ENCODE measurements at places on chromosomes 13 and 19. TPM values are rescaled to one million over a fixed set of nuclear protein-coding genes. Genes with fewer than 3 reads are reported as not detected.

DNA sequence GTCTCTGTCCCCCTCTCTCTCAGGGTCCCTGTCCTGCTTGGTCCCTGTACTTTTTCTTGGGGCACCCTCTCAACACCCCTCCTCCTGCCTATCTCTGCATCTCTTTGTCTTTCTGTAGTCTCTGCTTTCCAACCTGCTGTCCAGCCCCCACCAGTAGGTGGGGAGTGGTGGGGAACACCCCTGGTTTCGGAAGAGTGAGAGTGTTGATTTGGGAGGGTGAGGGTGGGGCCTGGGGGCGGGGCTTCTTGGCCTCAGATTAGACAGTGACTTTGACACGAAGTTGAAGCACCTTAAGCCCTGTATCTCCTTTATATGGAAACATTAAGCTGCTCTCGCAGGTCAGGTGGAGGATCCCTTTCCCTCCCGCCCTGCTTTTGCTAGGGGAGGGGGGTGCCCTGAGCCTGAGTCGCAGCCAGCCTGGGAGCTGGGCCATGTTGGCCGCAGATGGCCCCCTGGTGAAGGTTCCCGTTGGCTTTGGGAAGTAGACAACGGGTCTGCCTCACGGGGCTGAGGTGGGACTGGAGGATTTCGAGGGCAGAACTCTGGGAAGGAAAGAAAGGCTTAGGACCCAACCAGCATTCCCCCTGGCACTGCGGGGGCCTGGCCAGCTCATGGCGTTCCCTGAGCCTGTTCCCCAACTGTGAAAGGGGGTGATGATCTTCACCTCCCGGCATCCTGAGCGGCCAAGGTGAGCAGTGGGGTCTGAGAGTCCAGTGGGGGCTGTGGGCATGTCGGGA, at the start of gene KCNJ14:
Gene KCNJ14, plus strand, starts transcription at position 404 of the 737 bp plus-strand sequence. CDS start 6,151 bp downstream, outside the sequence.
- H3K27me3 ChIP-seq = no peaks in the 10 kb centered on the region
- H3K36me3 ChIP-seq = peaks cover 25% of the 10 kb centered on the region
- H3K4me3 ChIP-seq = no peak within 1 kb of the TSS
- H3K27ac ChIP-seq = no peak within 1 kb of the TSS

Gene CCDC194
- total RNA-seq = 0.50 TPM

Gene COX6B1
- total RNA-seq = 191 TPM

GRCh38 chr19:47305309-47305751, 4.3 kb upstream of the C5AR1 start:
- H3K4me1 ChIP-seq = no peaks in the 10 kb centered on the region
- H3K27ac ChIP-seq = peak overlapping the region; percentile 40
- H3K4me3 ChIP-seq = no peak overlapping the region
- H3K36me3 ChIP-seq = no peaks in the 10 kb centered on the region

DNA sequence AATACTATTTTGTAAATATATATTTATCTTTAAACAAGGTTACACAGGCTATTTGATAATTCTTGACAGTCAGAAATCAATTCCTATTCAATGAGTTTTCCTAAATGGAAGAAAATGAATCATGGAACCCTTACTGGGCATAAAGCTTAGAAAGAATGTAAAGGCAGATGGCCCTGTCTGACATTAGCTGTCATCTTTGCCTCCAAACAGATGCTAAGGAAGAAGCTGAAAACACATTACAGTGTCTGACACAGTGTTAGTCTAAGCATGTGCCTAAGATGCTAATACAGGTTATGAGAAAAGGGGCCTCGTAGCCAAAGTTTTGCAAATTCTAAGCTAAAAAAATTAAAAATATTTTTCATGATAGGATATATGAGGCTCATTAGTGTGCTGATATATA, 112.8 kb downstream of the ITGBL1 start:
- H3K36me3 ChIP-seq = no peaks in the 10 kb centered on the region
- H3K27ac ChIP-seq = no peak overlapping the region
- H3K4me1 ChIP-seq = no peaks in the 10 kb centered on the region

- H3K4me3 ChIP-seq = peak within 1 kb of the TSS; percentile 64
- no peaks in the 10 kb centered on the region for H3K36me3 ChIP-seq
- peaks cover 5% of the 10 kb centered on the region for H3K4me1 ChIP-seq
Observed at GRCh38 chr19:55624109-55625003, at the start of gene ZNF784. TSS of gene ZNF784 (minus strand) at chr19:55624566. CDS start at chr19:55624561, 5 bp downstream.

- H3K36me3 ChIP-seq = peaks cover under 1% of the 10 kb centered on the region
- no peaks in the 10 kb centered on the region for H3K27me3 ChIP-seq
- H3K27ac ChIP-seq = no peak overlapping the region
Observed at GRCh38 chr19:335072-335471, 9.5 kb downstream of the MIER2 start.

DNA sequence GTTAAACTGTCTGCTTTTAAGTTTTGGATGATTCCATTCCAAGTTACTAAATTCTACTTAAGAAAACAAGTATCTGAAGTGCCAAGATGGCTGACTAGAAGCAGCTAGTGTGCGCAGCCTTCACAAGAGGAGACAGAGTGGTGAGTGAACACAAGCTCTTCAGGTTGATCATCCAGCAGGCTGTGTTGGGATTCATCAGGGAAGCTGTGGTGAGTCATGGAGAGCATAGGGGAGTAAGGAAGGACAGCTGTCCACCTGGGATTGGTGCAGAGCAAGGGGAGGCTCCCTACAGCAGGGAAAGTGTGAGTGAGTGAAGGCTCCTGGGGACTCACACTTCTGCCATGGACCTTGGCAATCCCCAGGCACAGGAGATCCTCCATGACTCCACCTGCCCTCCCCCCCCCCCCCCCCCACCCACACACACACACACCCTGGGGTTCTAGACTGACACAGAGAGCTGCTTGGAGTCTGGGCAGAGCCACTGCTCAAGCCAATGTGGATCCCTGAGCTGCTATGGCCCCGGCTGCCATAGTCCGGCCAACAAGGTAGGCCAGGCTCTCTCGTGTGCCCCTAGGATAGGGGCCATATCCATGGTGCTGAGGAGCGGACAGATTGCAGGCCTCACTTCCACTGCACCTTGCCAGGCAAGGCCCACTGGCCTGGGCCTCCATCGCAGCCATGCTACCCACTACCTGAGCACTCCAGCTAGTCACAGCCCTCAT, 23.5 kb downstream of the SLC25A15 start:
- peaks cover 35% of the 10 kb centered on the region for H3K36me3 ChIP-seq
- peak overlapping the region; percentile 2 for H3K27ac ChIP-seq
- no peak overlapping the region for H3K4me3 ChIP-seq
- DNase-seq = no peak
- no peaks in the 10 kb centered on the region for H3K27me3 ChIP-seq

Gene ATP8B3
- 3.1 TPM for total RNA-seq

Gene KIR3DL2
- not detected for total RNA-seq

DNA sequence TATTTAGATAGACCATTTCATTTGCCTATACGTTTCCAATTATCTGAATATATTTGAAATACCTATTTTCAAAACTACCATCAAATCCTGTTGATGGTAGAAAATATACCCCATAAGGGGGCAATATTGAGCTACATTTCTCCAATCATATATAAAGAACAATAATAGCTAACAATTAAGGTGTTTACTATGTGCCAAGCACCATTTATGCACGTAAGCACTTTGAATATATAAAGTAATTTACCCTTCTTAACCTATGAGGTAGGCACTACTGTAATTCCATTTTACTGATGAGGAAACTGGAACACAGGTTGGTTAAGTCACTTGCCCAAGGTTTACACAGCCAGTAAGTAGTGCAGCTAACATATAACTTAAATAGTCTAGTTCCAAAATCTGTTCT, 79.2 kb downstream of the UBL3 start:
- H3K4me1 ChIP-seq = no peaks in the 10 kb centered on the region
- peaks cover 7% of the 10 kb centered on the region for H3K36me3 ChIP-seq
- no peak for DNase-seq
- no peak overlapping the region for H3K27ac ChIP-seq

- DNase-seq = no peak
- H3K27me3 ChIP-seq = no peaks in the 10 kb centered on the region
- H3K4me3 ChIP-seq = no peak overlapping the region
- H3K4me1 ChIP-seq = no peaks in the 10 kb centered on the region
Observed at GRCh38 chr13:35994131-35994966, 136.8 kb downstream of the DCLK1 start.

Gene ATXN8OS
- not detected for total RNA-seq

Gene ZNF382
- 3.8 TPM for total RNA-seq

Gene ATP1A3
- total RNA-seq = 0.08 TPM

DNA sequence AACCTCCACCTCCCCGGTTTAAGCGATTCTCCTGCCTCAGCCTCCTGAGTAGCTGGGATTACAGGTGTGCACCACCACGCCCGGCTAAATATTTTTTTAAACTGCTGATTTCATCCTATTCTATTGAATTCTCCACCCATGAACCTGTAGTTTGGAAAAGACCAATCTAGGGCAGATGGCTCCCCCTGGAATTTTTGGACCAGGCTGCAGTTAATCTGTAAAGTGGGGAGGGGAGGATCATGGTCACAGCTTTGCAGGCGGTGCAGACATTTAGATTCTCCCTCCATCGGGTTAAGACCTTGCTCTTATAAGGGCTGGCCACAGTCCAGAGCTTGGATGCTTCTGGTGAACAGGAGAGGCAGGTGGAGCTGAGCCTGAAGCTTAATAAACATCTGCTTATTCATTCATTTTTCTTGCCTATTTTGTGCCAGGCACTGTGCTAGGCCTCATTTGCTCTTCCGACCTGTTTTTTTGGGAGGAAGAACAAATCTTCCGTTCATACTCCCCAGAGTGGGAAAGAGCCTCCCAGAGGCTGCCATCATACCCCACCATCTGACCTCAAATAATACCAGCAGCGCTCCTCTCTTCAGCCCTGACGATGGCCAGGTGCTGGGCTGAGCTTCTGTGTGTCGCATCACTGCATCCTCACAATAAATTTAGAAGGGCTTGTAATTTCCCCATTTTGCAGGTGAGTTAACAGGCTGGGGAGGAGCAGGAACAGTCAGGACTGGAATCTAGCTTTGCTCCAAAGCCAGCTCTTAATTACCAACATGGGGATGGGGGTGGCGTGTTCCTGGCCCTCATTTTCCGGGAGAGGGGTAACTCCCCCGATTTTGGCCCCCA, 902 bp upstream of the CCDC106 start:
- H3K4me1 ChIP-seq = peaks cover 46% of the 10 kb centered on the region
- no peak for DNase-seq
- H3K36me3 ChIP-seq = no peaks in the 10 kb centered on the region
- H3K27ac ChIP-seq = peak overlapping the region; percentile 86
- peak overlapping the region; percentile 66 for H3K4me3 ChIP-seq
- H3K27me3 ChIP-seq = no peaks in the 10 kb centered on the region

DNA sequence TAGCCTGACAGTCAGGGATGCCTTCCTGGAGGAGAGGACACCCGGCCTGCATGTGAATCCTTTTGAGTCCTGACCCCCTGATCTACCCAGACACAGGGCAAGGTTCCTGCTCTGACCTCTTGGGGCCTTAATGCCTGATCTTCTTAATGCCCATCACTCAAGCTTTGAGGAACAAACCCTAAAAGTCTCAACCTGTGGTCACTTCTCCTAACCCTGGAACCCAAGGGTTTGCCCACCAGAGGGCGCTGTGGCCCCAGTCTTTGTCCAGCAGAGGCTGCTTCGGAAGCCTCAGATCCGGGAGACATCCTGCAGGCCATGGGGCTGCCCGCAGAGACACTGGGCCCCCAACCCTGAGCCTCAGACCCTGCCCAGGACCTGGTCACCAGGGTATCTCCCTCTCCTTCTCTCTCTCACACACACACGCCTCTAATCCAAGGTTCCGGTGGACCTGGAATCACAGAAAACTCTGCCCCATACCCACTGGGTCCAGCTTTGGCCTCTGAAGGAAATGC, 9.8 kb upstream of the DPF1 start:
- H3K27me3 ChIP-seq = no peaks in the 10 kb centered on the region
- peaks cover 3% of the 10 kb centered on the region for H3K4me1 ChIP-seq
- no peak overlapping the region for H3K27ac ChIP-seq
- no peak overlapping the region for H3K4me3 ChIP-seq

Gene MFSD12
- 21.7 TPM for total RNA-seq

DNA sequence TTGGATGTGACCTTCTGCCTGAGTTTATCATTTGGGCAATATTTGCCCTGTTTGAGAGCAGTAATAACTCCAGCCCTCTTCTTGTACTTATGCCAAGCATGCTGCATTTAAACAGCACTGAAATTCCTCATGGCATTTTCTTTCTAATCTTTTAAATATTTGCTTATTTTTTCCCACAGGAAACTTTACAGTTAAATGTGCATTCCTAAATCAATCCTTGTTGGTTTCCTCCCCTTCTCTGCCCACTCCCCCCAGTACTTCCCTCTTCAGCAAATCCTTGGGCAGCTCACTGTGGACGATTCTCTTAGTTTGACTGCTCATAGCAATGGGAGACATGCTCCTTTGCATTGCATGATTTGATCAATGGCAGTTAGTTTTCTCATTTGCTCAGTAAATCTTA, 68.7 kb downstream of the RAP2A start:
- DNase-seq = no peak
- no peaks in the 10 kb centered on the region for H3K4me1 ChIP-seq
- H3K4me3 ChIP-seq = no peak overlapping the region
- no peaks in the 10 kb centered on the region for H3K27me3 ChIP-seq
- no peak overlapping the region for H3K27ac ChIP-seq

- DNase-seq = no peak
- H3K27me3 ChIP-seq = no peaks in the 10 kb centered on the region
- H3K36me3 ChIP-seq = no peaks in the 10 kb centered on the region
- no peak overlapping the region for H3K4me3 ChIP-seq
- no peaks in the 10 kb centered on the region for H3K4me1 ChIP-seq
- H3K27ac ChIP-seq = no peak overlapping the region
Observed at GRCh38 chr13:35630551-35631275, 154.2 kb upstream of the MAB21L1 start.

Gene GATAD2A
- 23.7 TPM for total RNA-seq

DNA sequence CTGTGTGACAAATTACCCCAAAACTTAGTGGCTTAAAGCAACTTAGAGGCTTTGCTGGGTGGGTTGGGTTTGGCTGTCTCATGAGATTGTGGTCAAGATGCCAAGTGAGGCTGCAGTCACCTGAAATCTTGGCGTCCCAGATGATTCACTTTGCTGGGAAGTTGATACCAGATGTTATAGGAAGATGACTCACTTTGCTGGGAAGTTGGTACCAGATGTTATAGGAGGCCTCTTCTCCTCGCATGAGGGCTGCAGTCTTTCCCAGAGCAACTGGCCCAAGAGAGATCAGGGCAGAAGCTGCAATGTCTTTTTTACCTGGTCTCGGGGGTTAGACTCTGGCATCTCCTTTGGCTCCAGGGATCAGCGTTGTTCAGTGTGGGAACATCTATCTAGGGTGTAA, 16.8 kb downstream of the TEX29 start:
- H3K4me3 ChIP-seq = no peak overlapping the region
- H3K36me3 ChIP-seq = no peaks in the 10 kb centered on the region
- no peaks in the 10 kb centered on the region for H3K4me1 ChIP-seq
- H3K27ac ChIP-seq = no peak overlapping the region

- H3K36me3 ChIP-seq = no peaks in the 10 kb centered on the region
- no peak overlapping the region for H3K4me3 ChIP-seq
- no peaks in the 10 kb centered on the region for H3K27me3 ChIP-seq
- H3K27ac ChIP-seq = no peak overlapping the region
- peaks cover 14% of the 10 kb centered on the region for H3K4me1 ChIP-seq
- no peak for DNase-seq
Observed at GRCh38 chr13:112971288-112971643, 2.3 kb downstream of the MCF2L start.

- H3K27ac ChIP-seq = peak overlapping the region; percentile 48
- H3K27me3 ChIP-seq = no peaks in the 10 kb centered on the region
- no peak for DNase-seq
- peaks cover 3% of the 10 kb centered on the region for H3K36me3 ChIP-seq
- peaks cover under 1% of the 10 kb centered on the region for H3K4me1 ChIP-seq
- H3K4me3 ChIP-seq = no peak overlapping the region
Observed at GRCh38 chr13:48505597-48506091, 27.2 kb downstream of the RCBTB2 start.

Data from liver (tissue), 10 donors.